ENCODE measurements at places on chromosomes 2 and 18.

GRCh38 chr2:109433926-109434325 is 179.8 kb downstream of the SEPTIN10 start:
- no peak for DNase-seq

GRCh38 chr2:197200051-197200761 is 110.4 kb downstream of the ANKRD44 start:
- no peak for DNase-seq

- DNase-seq: no peak
Measured at GRCh38 chr2:150732491-150732890, 245.0 kb upstream of the RND3 start.

GRCh38 chr18:31565782-31566512 is 25.7 kb upstream of the TTR start:
- no peak for DNase-seq

DNA sequence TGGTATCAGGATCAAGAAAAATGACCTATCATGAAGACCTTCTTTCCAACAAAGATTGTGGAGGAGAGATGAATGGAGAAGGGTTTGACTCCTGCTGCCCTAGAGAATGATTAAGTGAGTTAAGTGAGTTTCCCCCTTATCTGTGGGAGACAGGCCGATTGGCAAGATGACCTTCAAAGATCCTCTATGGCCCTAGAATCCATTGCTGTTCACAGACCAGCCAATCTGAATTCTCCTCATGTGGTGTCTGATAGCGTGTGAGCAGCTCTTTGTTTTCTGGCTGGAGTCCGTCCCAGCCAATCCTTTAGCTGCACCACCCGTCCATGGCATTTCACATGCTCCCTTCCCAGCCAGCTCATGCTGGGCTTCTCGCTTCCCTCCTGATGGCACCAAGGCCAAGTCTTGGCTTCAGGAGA is 79.4 kb downstream of the MARCHF4 start:
- DNase-seq: no peak

DNA sequence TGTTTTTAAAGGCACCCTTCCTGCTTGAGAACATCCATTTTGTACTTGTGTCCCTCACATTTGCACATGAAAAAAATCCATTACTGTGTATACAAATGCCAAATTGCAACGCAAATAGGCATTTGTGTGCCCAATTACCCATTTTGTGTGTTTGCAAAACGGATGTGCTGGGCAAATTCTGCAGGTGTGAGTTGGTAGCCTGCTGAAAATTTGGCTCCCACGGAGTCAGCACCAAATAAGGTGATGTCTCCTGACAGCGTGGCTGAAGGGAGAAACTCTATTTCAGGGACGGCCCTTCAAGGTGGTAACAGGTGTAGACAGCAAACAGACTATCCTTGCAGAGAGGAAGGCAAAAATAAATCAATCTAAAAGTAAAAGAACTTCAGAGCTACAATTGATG is 661.1 kb downstream of the BCL11A start:
- DNase-seq: no peak

GRCh38 chr18:6650127-6650507 is 79.4 kb upstream of the ARHGAP28 start:
- no peak for DNase-seq

DNA sequence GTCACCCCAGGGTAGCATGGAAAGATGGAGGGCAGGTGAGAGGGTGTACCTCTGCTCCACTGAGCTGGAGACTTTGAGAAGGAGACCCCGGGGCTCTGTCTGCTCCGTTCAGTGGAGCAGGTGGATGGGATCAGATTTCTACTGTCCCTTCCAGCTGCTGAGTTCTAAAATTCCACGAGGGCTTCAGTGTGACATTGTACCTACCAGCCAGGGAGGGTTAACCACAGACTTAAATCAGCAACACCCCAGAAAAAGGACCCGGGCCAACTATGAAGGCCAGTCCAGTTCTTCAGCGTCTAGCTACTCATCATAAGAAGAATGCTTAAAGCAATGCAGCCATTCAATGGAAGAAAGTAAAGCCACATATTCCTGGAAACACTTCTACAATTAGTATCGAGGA is 23.8 kb downstream of the STAT1 start:
- DNase-seq: no peak

- DNase-seq: no peak
Measured at GRCh38 chr2:12441750-12442475, 274.8 kb upstream of the TRIB2 start.

DNA sequence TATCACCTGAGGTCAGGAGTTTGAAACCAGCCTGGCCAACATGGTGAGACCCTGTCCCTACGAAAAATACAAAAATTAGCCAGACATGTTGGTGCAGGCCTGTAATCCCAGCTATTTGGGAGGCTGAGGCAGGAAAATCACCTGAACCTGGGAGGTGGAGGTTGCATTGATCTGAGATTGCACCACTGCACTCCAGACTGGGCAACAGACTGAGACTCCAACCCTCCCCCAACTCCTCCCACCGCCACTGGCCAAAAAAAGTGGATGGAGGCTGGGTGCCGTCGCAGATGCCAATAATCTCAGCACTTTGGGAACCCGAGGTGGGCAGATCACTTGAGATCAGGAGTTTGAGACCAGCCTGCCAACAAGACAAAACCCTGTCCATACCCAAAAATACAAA is 10.1 kb upstream of the SPIRE1 start:
- no peak for DNase-seq

- DNase-seq: no peak
Measured at GRCh38 chr2:239472235-239472775, 71.5 kb upstream of the HDAC4 start.

- DNase-seq: no peak
Measured at GRCh38 chr2:69902213-69902922, 8.6 kb downstream of the SNRNP27 start.
